H54 (cell line): ENCODE measurements at places on chromosomes 11 and 22.

DNA sequence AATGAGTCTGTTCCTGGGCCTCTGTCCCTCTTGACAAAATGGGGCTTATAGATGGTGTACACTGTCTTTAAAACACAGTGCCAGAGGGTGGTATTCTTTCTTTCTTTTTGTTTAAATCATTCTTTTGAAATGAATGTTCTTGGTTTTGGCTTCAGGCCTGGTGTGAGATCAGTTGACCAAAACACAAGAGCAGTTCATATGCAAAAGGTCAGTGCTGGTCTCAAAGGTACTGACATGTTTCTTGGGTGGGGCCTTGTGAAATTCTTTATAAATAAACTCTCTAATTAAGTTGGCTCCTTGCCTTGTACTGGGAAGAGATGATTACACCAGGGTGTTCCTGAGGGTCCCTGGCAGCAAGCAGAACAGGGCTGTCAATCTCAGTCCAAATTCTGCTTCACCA, 110.0 kb downstream of the FBXO7 start:
- no peak for DNase-seq

DNA sequence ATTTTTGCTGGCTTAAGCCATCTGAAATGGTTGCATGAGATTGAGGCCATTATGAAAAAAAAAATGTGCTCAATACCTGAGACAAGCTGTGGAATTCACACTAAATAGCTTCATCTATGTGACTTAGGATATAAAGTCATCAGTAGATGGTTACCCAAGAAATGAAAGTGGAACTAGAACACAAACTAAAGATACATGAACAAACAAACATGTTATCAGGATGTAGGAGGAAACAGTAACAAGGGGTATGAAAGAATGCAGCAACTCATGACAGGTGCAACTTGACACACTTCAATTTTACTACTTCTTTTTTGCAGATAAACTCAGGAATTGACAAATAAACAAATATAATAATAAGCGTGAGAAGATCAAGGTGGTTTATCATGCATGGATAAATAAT, 155.0 kb downstream of the WT1 start:
- DNase-seq: no peak

DNA sequence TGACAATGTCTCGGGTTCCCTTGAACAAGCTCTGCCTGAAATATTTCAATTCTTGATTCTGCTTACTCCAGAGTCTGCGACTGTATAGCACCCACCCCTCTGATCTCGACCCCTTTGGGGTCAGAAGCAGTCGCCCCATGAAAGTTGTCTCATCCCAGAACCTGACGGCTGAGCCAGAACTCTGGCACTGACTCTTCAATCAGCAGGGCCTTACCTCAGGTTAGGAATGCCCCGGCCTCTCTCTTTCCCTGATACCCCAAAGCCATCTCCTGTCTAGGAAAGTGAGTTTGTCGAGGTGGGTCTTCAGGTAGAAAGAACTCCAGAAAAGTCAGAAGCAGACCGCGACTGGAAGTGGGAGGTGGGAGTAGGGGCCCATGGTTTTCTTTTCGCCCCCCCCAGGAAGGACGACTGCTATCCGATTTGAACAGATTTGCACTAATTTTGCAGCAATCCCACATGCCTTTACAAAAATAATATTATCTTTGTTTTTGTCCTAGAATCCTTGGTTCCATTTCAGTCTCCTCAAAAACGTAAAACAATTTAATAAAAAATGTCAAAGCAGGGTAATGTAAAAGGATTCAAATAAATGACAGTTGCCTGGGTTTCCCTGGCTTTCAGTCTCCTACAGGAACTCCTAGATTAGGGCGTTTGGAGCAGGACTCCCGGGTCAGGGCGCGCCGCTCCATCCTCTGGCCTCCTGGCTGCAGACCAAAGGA, 898 bp upstream of the ROBO3 start:
- DNase-seq: no peak

DNA sequence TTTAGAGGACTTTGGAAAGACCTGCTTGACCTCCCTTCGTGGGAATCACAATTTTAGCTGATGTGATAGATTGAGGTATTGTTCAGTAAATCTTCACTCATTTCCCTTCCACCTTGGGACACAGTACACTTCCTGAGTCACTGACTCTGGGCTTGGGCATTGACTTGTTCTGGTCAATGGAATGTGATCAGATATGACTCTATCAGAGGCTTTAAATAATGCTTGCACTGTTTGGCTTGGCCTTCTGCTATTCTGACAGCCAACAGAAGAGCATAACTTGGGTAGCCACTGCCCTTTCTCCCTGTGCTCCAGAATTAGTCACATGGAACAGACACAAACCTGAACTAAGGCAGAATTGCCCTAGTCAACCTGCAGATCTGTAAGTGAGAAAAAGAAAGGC, 12.5 kb downstream of the PRR5L start:
- no peak for DNase-seq

- no peak for DNase-seq
These were observed 134.1 kb downstream of the CASP12 start for GRCh38 chr11:104763930-104764709.
